ENCODE measurements at places on chromosomes 12 and 14.

DNA sequence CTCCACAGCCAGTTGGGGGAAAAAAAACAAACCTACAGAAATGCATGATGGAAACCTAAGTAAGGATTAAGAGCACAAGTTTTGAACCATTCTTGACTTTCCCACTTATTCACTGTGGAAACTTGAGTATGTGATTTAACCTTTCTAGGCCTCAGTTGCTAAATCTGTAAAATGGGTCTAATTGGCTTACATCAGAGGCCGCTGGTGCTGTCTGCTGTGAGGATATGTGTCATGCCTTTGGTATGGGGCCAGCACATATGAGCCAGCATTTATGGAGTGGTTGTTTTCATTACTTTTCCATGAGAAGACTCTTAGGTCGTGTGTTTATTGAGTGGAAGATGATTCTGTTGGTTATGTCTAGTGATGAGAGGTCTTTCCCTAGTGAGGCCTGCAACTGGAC lies 102.4 kb downstream of the ESR2 start:
- DNase-seq = no peak

- DNase-seq = no peak
Measured at GRCh38 chr12:39571351-39571750, 48.3 kb downstream of the ABCD2 start.

DNA sequence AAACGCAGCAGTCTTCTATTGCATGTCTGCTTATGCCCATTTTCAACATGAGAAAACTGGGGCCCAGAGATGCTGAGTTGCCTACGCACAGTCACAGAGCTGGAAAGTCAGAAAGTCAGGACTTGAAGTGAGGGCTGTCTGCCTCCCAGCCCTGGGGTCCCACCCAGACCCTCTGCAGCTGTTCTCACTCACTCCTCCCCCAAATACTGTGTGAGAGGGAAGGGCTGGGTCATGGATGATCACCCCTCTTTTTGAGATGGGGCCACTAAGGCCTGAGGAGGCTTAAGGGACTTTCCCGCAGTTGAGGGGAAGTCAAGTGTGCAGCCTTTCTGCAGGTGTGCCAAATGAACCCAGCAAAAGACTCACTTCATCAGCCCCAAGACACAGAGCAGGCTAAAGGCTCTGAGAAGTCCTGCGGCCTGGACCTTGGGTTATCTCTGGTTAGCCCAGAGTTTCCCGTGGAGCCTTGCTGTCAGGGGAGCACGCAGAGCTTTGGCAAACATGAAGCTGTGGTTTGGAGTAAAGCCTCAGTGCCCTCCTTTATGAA lies 18.7 kb downstream of the DTX1 start:
- no peak for DNase-seq

- DNase-seq = no peak
Measured at GRCh38 chr12:54416687-54417603, 2.1 kb downstream of the ITGA5 start.

GRCh38 chr12:117832459-117833457 lies 136.0 kb downstream of the KSR2 start:
- DNase-seq = no peak

- no peak for DNase-seq
Measured at GRCh38 chr14:34699873-34700621, 14.3 kb downstream of the CFL2 start.

- no peak for DNase-seq
Measured at GRCh38 chr14:103558071-103558882, 4.2 kb downstream of the BAG5 start.

- no peak for DNase-seq
Measured at GRCh38 chr12:108133482-108133881, 4.4 kb downstream of the WSCD2 start.

- no peak for DNase-seq
Measured at GRCh38 chr14:104158827-104159798, 20.7 kb downstream of the KIF26A start.

- DNase-seq = no peak
Measured at GRCh38 chr12:7374423-7375144, 69.4 kb downstream of the CD163L1 start.

DNA sequence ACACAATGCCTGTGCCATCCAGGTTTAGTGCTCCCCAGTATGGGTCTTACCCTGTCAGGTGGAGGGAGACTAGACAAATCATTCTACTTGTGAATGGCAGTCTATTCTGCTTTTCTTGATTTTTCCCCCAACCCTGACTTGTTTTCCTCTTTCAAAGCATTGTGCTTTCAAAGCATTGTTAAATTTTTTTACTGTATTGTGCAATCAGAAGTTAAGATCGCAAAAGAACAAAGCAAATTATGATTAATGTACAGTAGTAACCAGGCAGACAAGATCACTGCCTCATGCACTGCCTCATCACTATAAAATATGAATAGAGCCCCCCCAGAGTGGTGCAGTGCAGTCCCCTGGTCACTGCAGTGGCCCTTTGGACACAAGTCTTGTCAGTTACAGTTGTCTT lies 14.1 kb downstream of the GABARAPL1 start:
- no peak for DNase-seq

DNA sequence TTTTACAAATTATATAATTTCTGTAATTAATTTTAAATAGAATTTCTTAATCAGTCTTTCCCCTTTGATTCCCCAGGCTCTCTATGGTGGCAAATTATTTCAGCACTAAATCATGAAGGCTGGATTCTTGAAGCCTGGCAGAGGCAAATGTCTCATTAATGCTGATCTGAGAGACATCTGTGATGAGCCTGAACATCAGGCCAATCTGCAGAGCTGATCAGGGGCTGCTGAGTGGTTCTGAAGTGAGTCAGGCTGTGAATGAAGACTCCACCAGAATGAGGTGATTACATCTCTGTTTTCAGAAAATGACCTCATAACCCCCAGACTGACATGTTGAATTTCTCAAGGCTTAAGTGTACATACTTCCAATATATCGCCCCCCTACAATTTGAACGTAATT lies 124.2 kb upstream of the MIS18BP1 start:
- DNase-seq = no peak

DNA sequence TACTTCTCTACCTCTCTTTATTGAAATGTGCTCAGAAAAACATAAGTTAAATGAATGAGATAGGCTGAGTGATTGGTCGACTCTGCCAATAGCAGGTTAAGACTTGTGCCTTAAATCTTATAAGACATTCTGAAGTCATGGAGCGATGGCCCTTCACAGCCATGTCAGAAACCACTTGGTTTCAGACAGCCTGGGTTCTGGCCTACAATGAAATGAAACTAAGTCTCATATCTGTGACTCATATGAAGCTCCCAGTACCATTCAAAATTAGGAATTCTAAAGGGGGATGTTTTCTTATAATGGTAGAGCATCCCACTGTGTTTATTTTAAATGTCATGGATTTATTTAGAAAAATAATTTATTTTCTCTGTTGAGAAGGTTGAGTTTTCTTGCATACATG lies 42.6 kb downstream of the PLXNC1 start:
- no peak for DNase-seq

DNA sequence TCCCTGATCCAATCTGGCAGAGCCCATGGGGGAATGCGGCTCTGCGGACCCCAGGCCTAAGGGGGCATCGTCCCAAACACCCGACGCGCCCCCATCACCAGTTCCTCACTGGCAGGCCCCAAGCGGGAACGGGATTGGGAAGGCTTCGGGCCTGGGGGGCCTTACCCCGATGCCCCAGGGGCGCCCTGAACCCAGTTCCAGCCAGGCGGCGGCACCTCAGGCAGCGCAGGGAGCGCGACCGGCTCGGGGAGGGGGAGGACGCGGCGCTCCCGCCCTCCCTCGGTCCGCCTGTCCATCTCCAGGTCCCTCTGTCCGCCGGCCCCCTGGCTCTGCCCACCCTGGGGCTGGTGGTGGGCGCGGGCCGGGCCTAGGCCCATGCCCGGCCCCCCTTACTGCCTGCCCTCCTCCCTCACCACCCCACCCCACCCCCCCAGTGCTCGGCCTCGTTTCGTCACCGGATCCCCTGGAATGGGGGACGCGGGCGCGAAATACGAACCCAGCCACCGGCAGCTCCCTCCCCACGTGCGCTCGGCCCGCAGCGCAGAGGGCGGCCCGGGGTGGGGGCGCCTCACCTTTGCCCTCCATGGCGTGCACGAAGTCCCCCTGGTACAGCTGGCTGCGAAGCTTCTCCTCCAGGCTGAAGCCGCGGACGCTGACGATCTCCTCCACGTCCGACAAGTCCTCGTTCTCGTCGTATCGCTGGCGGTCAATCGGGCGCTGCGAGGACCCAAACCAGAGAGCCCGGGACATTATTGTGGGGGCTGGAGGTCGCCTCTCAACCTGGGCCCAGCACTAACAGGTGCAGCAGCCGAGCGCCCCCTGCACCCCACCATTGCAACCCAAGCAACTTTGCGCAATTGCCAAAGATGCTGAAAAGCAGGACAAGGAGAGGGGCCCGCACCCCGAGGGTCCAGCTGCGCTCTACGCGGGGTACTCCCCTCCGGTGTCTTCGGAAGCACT lies 2.3 kb downstream of the KDM2B start:
- no peak for DNase-seq

DNA sequence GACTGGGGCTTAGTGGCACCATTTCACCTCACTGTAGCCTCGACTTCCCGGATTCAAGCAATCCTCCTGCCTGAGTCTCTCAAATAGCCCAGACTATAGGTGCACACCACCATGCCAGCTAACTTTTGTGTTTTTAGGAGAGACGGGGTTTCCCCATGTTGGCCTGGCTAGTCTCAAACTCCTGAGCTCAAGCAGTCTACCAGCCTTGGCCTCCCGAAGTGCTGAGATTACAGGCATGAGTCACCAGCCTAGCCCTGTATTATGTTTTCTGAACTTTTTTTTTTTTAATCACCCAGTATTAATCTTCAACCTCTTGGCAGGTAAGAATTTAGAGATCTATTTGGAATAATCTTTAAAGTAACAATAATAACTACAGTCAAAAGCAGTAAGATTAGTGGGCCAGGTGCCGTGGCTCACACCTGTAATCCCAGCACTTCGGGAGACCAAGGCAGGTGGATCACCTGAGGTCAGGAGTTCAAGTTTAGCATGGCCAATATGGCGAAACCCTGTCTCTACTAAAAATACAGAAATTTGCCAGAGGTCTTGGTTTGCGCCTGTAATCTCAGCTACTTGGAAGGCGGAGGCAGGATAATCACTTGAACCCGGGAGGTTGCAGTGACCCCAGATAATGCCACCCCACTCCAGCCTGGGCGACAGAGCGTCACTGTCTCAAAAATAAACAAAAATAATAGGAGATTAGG lies 8.6 kb downstream of the NANOG start:
- no peak for DNase-seq

DNA sequence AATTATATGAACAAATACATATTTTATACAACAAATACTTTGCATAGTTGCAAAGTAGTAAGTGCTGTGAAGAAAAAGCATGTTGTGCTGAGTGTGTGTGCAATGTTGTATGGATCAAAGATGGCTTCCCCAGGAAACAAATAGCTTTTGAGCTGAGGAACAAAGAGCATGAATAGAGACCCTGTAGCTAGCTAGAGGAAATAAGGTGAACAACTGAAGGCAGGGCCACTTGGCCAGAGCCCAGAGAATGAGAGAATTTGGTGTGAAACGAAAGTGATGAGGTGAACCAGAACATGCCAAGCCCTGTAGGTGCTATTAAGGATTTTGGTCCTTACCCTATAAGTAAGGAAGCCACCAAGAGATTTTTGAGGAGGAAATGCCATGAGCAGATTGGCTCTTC lies 17.1 kb downstream of the DYRK2 start:
- DNase-seq = no peak

DNA sequence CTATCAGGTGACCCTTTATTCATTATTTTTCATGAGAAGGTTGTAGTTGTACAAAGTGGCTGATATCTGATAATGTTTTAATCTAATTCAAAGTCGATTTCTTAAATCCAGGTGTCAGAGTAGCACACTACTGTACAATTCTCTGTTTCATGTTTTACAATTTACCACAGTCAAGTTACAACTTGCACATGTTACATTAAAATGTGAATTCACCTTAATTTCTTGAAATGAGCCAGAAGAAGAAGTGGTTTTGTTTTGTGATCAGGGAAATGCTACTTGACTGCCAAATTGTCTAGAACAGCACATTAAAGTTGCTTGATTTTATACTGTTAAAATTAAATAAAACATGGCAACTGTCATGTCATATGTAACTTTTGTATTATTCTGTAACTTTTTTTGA lies 23.2 kb downstream of the LRRK2 start:
- no peak for DNase-seq

GRCh38 chr12:110688446-110689280 lies at the start of gene HVCN1:
Gene HVCN1 (minus strand): TSS chr12:110689115. CDS start chr12:110683245, 5,870 bp downstream.
- DNase-seq = no peak

DNA sequence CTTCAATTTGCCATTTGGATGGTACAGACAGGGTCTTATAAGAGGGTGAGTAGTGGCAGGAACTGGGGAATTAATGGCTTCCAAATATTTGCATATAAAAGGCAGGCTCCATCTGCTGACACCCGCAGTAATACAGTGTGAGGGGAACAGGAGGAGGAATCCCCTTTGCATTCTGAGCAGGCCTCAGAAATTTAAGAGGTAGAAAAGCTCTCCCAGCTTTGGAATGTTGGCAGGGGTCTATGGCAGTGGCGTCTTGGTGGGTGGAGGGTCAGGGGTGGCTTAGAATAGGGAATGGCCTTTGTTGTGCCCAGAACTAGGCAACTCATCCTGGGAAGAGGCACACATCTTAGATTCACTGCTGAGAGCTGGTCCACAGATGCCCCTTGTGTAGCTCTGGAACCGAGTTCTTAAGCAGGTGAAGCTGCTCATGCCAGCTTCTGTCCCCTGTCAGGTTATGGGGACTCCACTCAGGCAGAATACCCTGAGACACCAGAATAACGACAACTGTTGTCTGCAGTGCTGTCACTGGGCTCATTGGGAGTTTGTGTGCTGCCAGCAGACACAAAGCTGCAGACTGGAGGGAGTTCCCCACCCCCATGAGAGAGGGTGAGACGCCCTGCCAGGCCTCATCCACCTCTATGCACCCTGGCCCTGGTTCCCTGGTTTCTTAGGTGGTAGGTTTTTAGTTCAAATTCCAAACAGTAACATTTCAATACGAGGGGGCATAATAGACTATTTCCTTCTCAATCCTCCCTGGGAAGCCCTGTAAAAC lies 190.2 kb downstream of the MON2 start:
- DNase-seq = no peak

- DNase-seq = no peak
Measured at GRCh38 chr12:112148031-112148513, 22.7 kb downstream of the TRAFD1 start.

- DNase-seq = no peak
Measured at GRCh38 chr12:79138872-79139271, 274.3 kb downstream of the SYT1 start.

DNA sequence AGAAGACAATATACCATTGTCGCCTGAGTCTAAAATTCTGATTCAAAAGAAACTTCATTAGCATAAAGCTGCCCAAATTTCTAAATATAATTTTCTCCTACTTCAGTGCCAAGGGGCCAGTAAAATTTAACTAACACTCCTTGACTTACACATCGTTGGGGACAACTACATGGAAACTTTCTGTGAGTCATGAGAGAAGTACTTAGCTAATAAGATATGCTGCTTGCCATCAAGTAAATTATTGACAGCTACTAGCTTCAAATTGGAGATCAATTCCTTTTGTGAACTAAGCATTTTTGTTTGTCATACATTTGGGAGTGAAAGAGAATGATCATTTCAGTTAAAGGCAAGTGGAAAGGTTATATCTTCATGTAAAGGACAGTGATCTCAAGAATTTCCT lies 373.3 kb downstream of the MDGA2 start:
- DNase-seq = no peak

- DNase-seq = no peak
Measured at GRCh38 chr14:93891756-93892504, 35.2 kb upstream of the FAM181A start.
